HepG2 (cell line): ENCODE measurements at places on chromosomes 5 and 9.
A peak's percentile ranks its signal among the peaks of the same experiment; 100 is the strongest.

DNA sequence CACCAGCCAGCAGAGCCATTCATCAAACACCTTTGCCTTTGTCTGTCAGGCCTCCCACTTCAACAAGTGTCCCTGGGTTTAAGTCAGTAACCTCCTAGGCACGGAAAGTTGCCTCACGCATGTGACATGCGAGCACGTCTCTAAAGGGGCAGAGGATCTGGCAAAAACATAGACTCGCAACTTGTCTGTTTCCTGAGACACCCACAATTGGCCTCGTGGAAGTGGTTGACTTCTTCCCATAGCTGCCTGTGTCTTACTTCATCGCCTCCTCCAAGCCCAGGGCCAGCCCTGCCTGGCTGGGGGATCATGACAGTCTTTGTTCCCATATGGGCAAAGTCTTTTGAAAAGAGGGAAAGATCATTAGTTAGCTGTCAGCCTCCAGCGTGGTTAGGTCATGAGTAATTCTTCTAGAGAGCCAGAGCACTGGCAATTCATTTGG is 35.5 kb upstream of the GLRX start:
- peak; percentile 32 for DNase-seq

- DNase-seq, result peak; percentile 77
Observed at GRCh38 chr5:891117-891836, 1.3 kb downstream of the BRD9 start.

GRCh38 chr5:10521466-10522223 is 42.2 kb upstream of the ANKRD33B start:
- no peak for DNase-seq

DNA sequence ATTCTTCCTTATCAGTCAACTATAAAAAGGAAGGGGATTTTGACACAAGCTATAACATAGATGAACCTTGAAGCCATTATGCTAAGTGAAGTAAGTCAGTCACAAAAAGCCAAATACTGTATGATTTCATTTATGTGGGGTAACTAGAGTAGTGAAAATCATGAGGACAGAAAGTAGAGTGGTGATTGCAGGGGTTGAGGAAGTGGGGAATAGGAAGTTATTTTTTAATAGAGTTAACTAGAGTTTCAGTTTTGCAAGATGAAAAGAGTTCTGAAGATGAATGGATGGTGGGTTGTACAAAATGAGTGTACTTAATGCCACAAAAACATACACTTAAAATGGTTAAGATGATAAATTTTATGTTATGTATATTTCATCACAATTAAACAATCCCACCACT is 65.4 kb upstream of the FAM174A start:
- DNase-seq, result no peak

GRCh38 chr9:123820139-123820538 is 109.8 kb downstream of the DENND1A start:
- DNase-seq, result no peak

GRCh38 chr5:143170104-143170503 is 233.4 kb downstream of the NR3C1 start:
- no peak for DNase-seq

- DNase-seq, result no peak
Observed at GRCh38 chr5:134982230-134982629, 14.5 kb downstream of the CATSPER3 start.

- no peak for DNase-seq
Observed at GRCh38 chr9:115808695-115809094, 344.9 kb upstream of the PAPPA start.

DNA sequence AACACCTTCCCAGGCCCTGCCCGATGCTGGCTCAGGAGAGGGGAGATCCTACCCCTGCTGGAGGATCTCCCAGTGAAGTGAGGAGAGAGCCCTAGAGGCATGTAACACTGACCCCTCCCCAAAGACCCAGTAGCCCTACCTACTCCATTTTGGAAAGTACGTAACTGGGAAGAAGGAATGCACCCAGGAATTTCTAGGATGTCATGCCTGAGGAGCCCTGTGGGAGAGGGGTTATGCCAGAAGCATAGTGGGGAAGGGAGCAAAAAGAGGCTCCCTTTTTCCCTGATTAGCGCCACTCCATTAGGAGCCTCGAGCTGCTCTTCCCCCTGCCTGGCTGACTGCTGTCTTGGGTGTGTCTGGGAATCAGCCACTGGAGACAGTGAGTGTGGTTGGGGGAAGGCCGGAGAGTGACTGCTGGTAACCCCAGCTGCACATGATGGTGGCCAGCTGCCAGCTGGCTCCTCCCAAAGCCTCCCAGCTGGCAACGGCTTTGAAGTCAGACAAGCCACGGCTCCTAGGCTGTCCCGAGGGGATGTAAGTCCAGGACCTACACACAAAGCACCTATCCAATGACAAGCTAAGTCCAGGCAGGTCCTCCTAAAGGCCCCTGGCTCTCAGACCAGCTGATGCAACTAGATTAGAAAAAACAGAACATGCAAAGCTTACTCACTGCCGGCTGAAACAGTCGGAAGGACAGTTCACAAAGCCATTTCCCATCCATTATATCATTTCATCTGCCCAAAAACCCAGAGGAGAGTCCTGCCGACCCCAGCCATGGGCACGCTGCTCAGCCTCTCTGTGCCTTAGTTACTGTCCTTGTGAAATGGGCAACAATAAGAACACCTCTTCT is 136.5 kb upstream of the ABCA1 start:
- peak; percentile 96 for DNase-seq

- DNase-seq, result no peak
Observed at GRCh38 chr5:15243301-15244020, 256.5 kb upstream of the FBXL7 start.

- no peak for DNase-seq
Observed at GRCh38 chr9:128056086-128056485, 11.0 kb downstream of the NAIF1 start.

DNA sequence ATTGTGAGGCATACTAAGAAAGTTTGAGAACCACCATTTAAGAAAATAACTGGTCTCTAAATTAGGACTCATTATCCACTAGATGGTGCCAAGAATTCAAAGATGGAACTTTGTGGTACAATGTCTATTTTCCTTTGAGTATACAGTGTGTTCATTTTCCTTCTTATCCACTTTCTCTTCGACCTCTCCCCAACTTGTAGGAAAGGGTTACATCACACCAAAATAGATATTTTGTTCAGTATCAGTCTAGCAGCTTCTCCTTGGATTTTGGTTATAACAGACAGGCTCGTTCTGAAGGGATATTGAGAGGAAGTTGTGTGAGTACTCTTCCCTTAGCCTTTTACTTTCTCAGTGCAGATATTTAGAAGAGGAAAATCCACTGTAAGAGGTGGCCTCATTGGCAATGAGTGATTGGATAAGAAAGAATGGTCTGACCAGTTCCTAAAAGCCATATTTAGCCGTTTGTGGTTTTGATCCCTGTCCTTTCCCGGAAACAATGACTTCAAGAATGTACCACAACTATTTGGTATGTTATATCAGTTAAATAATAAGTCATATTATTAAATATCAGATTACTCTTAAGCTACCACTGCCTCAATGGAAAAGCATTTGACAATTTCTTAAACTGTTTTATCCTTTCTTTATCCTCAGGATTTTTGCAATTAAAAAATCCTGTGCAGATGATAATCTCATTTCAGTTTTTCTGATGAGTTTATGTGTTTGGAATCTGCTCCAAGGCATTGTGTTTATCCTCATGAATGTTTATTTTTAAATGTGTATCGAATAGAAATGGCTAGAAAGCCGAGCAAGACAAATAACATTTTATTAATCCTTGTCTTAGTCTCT is 69.0 kb upstream of the GRAMD2B start:
- DNase-seq, result peak; percentile 58

DNA sequence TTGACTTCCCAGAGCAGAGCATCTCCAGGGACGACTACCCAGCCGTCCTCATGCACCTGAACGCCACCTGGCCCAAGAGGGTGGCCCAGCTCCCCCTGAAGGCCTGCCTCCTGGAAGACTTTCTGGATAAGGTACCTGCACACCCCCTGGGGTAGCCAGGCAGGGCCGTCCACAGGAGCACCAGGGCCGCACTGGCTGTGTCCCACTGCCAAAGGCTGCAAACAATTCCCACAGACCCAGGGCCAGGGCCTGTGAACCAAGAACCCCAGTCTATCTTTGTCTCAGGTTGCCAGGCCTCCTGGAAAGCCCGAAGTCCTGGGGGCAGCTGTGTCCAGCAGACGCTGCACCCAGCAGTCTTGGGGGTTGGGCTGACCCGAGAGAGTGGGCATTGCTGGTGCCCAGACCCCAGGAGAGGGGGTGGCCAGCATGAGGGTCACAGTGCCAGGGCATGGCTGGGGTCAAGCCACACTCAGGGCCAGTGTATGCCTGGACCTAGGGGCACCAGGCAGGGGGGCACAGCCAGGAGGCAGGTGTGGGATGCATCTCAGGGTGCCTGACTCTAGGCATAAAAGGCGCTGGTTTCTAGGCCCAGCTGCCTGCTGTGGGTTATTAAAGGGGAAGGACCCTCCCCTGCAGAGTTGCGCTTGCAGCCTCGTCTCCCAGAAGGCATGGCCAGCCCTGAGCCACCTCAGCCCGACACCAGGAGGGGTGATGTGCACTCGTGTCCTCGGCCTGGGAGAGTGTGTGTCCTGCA is 17.7 kb downstream of the SLC6A18 start:
- no peak for DNase-seq

- no peak for DNase-seq
Observed at GRCh38 chr5:18420711-18421110, 786.5 kb downstream of the TAF11L14 start.

DNA sequence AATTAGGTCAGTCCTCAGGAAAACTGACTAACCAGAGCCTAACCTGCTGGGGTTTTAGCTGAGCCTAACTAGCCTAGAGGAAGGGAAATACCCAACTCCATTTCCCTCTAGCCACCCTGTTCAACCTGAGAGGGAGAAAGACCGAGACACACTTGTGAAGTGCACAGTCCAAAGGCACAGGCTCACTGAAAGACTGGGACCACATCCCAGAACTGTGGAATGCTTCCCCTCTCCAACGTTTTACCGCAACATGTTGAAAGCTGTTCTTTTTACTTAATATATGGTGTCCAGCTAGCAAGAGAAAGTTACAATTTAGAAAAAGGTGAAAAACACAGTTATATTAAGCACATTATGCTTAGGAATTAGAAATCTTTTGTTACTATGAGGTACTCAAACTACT is 76.8 kb upstream of the SIMC1 start:
- no peak for DNase-seq

DNA sequence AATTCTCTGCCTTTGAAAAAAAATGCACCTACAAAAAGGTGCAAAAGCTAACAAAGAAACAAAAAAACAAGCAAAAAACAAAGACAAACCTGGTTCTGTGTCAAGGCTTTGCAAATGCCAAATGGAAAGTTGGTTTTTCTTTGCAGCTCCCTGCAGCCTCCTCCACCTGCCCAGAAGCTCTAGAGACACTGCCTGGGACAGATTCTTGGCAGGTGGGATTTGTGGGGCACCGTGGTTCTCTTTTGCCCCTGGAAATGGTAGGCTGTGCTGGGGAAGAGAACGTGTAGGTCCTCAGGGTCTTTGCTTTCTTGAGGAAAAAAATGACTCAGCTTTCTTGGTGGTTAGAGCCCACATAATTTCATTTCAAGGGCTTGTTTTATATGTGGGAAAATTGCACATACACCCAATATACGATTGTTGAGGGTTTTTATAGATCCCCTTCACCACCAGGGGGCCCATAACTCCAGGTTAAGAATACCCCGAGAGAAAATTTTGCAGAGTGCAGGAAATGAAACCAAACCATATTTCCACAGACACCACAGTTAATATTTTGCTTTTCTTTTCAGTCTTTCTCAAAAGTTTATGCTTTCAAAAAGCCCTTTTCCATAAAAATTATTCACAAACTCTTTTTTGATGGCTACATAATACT is 58.7 kb downstream of the NXNL2 start:
- peak; percentile 46 for DNase-seq

DNA sequence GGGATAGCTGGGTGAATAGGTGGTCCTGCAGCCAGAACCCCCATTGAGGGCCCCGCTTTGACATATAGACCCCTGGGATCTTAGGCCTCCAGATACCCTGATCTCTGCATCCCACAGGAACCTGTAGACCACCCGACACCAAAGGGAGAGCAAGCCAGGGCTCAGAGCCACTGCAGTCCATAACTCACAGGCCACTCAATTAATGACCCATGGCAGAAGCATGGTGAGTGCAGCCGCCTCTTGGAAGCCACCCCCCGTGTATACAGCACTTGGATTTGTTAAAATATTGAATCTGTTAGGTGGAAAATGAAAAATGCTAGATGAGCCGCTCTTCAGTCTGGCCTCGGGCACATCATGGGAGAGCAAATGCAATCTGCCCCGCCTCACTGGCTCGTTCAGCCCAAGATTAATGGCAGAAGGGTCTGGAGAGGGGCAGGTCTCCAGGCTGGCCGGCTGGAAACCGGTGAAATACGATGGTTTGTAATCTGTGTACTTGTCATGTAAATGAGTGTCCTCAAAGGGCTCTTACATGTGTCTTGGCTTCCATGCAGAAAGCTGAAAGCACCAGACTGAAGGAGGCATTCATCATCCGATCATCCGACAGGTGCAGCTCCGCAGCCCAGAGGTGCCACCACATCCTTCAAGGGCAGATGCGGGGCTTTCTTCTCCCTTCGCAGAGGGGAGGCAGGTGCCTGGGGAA is 111.3 kb downstream of the OLFM1 start:
- no peak for DNase-seq

- DNase-seq, result no peak
Observed at GRCh38 chr9:82206490-82206889, 217.9 kb downstream of the SPATA31D1 start.

GRCh38 chr5:76445830-76446229 is 42.7 kb downstream of the IQGAP2 start:
- no peak for DNase-seq

- DNase-seq, result no peak
Observed at GRCh38 chr5:91378752-91379211, 4.3 kb downstream of the ARRDC3 start.

DNA sequence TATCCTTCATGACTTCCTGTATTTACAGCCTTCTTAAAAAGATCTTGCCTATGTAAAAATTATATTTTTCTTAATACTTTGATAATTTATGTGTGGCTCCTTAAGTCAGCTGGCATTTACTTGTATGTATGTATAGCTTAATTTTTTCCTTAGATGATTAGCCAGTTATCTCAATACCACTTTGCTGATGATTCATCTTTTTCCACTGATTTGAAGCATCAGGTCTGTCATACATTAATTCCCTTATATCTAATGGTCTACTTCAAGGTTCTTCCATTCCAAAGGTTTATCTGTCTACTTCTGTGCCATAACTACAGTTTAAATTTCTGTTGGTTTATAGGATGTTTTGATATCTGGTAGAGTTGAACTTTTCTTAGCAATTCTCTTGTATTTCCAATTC is 44.9 kb upstream of the MTMR12 start:
- DNase-seq, result no peak

DNA sequence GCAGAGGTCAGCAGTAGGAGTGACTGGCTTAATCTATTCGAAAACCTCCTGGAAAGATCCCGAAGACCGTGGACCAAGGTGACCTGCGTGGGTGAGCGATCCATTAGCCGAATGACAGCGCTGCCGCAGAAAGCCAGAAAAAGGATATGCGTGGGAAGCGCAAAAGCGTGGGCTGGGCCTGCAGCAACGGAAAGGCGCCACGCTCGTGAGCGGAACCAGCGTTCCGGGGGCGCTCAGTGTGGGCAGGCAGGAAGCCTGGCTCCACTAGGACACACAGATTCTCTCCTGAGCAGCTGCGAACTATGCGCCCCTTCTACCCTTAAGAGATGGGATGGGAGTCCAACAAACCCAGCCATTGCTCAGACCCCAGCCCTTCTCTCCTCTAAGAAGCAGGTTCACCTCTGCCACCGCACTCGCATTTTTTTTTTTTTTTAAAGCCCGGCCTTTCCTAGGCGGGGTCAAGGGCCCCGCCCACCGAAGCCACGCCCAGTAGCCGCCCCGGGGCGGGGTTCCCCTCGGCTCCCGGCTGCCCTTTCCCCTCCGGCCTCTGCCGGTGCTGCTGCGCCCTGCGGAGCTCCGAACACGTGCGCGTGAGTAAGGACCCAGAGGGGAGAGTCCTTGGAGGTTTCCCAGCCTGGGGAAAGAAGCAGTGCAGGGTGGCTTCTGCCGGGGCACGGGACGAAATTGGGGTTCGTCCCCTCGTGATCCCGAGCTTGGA is 19.8 kb upstream of the MATR3 start:
- DNase-seq, result peak; percentile 82
